Renal cortical epithelial cell (primary cell): ENCODE measurements at places on chromosomes 12 and 14.

- no peak for DNase-seq
These were observed 15.3 kb downstream of the VPS37B start for GRCh38 chr12:122880668-122881067.

DNA sequence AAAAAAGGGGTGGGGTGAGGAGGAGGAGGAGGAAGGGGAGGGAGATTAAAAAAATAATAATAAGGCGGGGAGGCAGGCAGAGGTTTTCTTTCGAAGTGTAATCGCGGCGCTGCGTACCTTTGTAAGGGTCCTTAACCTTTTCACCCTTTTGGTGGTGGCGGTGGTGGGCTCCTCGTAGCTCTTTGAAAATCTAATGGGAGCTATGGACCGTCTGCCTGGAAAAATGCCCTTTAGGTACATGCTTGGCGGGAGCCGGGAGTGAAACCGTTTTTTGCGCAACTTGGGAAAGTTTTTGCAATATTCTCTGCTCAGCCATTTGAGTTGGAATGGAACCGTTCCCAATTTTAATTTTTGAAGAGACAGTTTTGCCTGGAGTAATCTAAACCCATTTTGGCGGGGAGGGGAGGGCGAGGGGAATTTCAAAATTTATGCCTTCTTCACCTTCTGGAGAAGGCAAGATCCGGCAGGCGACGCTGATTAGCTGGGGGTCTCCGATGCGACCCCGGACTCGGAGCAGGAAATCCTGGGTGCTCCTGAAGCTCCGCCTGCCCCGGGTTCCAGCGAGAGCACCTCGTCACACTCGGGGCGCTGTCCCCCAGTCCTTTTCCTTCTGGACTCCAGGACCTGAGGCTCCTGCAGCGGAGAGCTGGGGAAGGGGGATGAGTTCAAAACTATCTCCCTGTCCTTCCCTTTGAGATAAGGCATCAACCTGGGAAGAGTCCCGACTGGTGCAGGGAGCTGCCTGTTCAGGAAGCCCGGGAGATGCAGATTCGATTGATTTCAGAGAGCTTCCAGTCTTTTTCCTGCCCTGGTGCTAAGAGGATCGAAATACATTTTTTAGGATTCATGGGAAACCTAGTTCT, 74.6 kb upstream of the TBX5 start:
- no peak for DNase-seq

GRCh38 chr12:49609059-49609874, 3.8 kb upstream of the FAM186B start:
- DNase-seq: peak; percentile 5

GRCh38 chr12:8661016-8661415, 1.6 kb downstream of the MFAP5 start:
- DNase-seq: no peak

DNA sequence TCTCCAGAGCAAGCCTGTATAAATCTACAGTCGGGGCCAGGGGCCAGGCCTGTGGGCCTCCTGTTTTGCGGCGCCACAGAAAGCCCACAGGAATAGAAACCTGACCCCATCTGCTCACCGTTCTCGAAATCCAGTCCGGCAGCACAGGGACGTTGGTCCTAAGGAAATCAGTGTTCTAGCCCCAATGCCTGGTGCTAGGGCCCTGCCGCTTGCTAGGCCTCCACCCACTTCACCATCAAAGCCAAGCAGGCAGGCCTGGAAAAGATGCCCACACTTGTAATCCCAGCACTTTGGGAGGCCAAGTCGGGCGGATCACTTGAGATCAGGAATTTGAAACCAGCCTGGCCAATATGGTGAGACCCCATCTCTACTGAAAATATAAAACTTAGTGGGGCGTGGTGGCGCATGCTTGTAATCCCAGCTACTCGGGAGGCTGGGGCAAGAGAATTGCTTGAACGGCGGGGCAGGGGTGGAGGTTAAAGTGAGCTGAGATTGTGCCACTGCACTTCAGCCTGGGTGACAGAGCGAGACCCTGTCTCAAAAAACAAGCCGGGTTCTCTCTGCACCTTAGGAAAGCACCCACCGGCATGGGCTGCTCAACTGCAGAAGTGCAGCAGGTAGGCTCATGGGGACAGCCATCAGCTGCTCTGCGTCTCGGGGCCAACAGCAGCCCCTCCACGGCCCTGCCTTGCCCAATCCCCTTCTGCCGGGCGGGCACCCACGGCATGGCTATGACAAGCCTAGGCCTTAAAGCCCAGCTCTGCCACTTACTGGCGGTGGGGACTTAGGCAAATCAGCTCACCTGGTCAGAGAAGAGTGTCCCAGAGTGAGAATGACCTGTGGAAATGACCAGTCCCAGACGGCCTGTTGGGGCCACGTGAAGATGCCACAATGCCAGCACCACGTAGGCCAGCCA, 47.4 kb downstream of the VWF start:
- DNase-seq: no peak

- DNase-seq: no peak
These were observed 67.3 kb upstream of the HOXC13 start for GRCh38 chr12:53871367-53871766.

- no peak for DNase-seq
These were observed 50.1 kb downstream of the WASHC4 start for GRCh38 chr12:105157606-105158005.

DNA sequence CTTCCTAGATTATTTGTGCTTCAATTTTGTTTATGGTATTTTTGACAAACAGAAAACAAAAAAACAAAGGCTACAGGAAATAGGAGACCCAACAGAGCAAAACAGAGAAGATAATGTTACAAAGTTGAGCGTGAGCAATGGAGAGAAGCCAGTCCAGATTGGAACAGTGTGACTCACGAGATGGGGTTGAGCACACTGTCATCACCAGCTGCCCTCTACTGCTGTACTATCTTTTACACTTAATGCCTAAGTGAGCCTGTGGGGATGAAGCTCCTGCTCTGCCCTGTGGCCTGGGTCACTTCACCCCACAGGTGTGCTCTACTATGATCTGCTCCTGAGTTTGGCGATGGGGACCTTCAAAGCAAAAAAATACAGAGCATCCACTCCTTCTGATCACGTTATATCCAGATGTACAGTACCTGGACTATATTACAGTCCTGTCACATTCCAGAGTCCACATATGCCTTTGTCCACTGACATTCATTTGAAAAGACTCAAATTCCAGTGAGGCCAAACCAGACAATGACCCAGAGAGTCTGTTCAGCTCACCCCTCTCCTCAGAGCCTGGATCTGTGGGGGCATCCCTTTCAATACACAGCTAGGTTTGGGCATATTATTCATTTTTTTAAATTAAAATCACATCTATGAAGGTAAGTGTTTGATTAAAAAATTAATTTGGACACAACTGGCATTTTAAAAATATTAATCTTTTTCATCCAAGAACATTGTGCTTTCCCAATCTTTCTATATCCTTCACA, 4.4 kb downstream of the IPO8 start:
- peak; percentile 57 for DNase-seq

GRCh38 chr14:85714069-85714468, 184.1 kb downstream of the FLRT2 start:
- DNase-seq: no peak

DNA sequence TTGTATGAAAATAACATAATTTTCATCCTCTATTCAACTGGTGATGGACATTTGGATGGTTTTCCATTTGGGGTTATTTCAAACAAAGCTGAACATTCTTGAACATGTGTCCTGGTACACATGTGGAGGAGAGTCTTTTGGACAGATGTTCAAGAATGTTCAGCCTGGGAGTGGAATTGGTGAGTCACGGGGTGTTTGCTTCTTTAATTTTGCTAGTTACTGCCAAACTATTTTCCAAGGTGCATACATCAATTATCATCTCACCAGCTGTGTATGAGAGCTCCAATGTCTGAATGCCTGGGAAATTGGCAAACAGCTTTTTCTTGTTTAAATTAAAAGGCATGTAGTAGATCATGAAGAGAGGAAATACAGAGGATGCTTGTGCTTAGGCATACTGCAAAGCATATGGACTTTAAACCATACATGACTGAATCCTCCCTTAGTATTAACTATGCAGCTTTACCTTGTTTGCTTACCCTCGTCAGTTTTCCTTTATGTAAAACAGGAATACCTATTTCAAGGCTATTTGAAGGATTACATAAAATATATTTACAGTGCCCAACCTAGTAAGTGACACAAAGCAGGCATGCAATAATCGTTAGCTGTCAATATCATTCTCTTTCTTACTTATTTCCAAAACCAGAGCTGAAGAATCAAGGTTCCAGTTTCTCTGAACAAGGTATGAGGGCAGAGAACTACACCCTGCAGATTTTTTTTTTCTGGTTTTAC, 152.1 kb downstream of the ITPR2 start:
- DNase-seq: no peak

- DNase-seq: peak; percentile 50
These were observed 111.4 kb downstream of the EGLN3 start for GRCh38 chr14:33839193-33840076.

- DNase-seq: no peak
These were observed 68.0 kb upstream of the OSBPL8 start for GRCh38 chr12:76627346-76628135.

- peak; percentile 92 for DNase-seq
These were observed 14.8 kb downstream of the MMP14 start for GRCh38 chr14:22850944-22851764.

DNA sequence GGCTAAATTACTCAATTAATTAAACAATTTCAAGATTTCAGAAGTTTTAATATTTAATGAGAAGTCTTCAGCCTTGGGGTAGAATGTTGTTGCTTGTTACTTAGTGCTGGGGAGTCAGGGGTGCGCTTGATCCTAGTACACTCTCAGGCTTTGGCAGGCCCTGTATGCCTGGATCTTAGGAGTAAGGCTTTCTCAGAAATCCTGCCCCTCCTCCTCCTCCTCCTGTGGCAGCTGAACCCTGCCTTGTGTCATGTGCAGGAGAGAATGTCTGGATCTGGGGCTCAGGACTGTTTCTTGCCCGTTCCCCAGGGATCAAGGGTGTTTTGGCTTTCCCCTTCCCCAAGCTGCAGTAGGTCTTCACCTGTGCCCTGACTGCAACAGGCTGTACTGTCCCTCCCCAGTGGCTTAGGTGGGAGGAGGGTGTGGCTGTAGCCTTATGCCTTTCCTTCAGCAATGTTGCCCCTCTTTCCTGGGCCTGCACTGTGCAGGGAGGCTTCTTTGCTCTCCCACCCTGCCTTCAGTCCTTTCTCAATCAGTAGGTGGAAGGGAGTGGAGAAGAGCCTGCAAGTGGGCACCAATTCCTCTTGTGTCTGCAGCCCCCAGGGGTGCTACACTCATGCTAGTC, 108.2 kb downstream of the SLC38A6 start:
- DNase-seq: no peak

- no peak for DNase-seq
These were observed 22.6 kb downstream of the GPHB5 start for GRCh38 chr14:63296060-63296563.

GRCh38 chr12:120960657-120961056, 17.7 kb upstream of the HNF1A start:
- peak; percentile 91 for DNase-seq

- DNase-seq: no peak
These were observed 6.5 kb downstream of the NACA start for GRCh38 chr12:56718636-56719035.

GRCh38 chr12:112096667-112097066, 11.9 kb downstream of the NAA25 start:
- DNase-seq: peak; percentile 88

- DNase-seq: no peak
These were observed 631 bp downstream of the PPM1H start for GRCh38 chr12:62934239-62934798.

GRCh38 chr14:55707365-55707804, 127.4 kb downstream of the KTN1 start:
- peak; percentile 78 for DNase-seq

GRCh38 chr12:3247629-3248161, 170.5 kb downstream of the TSPAN9 start:
- no peak for DNase-seq

- peak; percentile 6 for DNase-seq
These were observed 26.3 kb downstream of the CMA1 start for GRCh38 chr14:24481622-24482324.

DNA sequence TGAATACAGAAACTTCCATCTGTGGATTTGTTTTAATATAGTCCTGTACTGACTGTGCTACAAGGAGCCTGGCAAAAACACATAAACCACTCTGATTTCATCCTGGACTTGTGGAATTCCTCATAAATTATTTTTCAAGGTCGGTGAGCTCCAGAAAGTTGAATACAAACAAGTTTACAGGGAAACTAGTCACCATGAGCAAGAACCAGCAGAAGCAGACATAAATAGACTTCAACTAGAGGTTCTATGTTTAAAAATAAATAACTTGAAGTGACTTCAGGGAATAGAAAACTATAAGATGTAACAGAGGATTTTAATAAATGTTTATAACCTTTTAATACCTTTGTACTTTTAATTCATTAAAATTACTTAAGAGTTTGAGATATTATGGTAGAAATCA, 63.5 kb downstream of the EFCAB11 start:
- DNase-seq: no peak

GRCh38 chr12:68400226-68400829, 68.2 kb upstream of the MDM1 start:
- peak; percentile 86 for DNase-seq

DNA sequence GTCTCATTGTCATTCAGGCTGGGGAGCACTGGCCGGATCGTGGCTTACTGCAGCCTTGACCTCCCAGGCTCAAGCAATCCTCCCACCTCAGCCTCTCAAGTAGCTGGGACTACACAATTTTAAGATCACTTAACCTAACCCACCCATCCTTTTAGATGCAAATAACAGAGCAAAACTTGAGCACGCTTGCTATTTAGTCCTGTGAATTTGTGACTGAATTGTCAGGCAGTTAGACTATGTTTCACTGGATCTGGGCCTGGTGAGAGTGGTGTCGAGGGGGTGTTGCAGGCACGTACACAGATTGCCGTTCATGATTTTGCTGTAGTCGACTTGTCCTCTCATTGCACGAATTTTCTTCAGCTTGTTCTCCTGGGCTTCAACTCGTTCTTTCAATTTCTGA, 38.2 kb downstream of the ZFYVE21 start:
- no peak for DNase-seq

GRCh38 chr12:113803759-113804140, 162.4 kb downstream of the RBM19 start:
- DNase-seq: no peak

DNA sequence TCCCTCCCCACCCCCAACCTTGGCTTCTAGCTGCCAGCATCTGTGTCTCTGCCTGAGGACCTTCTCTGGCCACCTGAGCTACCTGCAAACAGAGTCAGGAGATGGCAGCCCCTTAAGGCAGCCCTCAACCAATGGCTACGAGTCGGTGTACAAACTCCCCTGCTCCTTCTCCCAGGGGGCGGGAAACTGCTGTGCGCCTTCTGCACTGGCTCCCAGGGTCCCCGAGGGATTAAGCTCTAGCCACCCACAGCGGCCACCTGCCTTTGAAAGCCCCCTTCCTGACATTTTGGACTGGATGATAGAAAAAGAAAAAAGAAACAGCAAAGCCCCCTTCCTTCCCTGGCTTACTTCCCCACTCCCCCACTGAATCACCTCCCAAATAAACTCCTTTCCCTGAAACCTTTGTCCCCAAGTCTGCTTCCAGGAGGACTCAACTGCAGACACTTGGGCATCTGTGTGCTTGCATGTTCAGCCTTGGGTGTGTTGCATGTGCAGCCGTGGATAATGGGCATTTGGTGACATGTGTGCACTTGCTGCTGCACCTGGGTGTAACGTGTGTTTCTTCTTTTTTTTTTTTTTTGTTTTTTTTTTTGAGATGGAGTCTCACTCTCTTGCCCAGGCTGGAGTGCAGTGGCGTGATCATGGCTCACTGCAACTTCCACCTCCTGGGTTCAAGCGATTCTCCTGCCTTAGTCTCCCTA, 6.0 kb downstream of the SDS start:
- DNase-seq: no peak

GRCh38 chr14:99592933-99593753, 10.9 kb downstream of the CCDC85C start:
- DNase-seq: no peak

- peak; percentile 25 for DNase-seq
These were observed 38.9 kb upstream of the KTN1 start for GRCh38 chr14:55540847-55541773.
